ENCODE measurements at places on chromosomes 13 and 19. TPM values are rescaled to one million over a fixed set of nuclear protein-coding genes. Genes with fewer than 3 reads are reported as not detected.

GRCh38 chr19:8022275-8022674, 16.8 kb upstream of the ELAVL1 start:
- no peak overlapping the region for H3K4me3 ChIP-seq
- H3K4me1 ChIP-seq = no peaks in the 10 kb centered on the region
- no peaks in the 10 kb centered on the region for H3K36me3 ChIP-seq
- H3K27me3 ChIP-seq = no peaks in the 10 kb centered on the region

DNA sequence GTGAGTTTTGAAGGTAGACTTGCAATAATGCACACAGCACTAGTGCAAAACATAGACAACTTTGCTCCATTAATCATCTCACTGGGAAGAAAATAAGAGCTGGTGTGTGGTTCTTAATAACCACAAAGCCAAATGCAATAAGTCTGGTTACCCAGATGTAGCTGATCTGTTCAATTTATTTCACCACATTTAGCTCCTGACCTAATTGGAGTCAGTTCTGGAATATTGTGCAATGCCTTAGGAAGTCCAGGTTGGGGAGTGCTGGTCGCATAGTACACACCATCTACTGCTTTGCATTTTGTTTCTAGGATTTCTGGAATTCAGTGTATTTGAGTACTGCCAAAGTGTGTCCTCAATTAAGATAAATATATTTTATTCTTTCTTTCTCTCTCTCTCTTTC, 483.3 kb upstream of the SPRY2 start:
- no peak overlapping the region for H3K27ac ChIP-seq
- H3K4me3 ChIP-seq = no peak overlapping the region
- H3K27me3 ChIP-seq = no peaks in the 10 kb centered on the region
- DNase-seq = no peak
- H3K36me3 ChIP-seq = no peaks in the 10 kb centered on the region

DNA sequence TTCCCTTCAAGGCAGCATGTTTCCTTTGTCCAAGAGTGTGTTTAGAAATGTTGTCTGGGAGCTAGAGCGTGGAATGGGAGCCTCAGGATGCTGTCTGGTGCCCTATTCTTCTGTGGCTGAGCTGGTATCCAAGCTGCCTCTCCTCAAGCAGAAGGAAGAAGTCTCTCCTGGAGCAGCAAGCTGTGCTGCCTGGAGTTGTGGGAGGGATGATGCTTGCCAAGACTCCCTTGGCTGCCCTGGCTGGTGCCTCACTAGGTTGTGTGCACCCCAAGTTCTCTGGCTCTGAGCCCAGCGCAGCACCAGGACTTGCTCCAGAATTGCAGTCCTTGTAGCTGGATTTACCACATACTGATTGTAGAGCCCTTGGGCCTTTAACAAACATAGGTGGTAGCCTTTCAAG, 4.7 kb upstream of the CYP4F3 start:
- H3K4me1 ChIP-seq = no peaks in the 10 kb centered on the region
- H3K27ac ChIP-seq = no peak overlapping the region
- no peak for DNase-seq
- H3K4me3 ChIP-seq = no peak overlapping the region

DNA sequence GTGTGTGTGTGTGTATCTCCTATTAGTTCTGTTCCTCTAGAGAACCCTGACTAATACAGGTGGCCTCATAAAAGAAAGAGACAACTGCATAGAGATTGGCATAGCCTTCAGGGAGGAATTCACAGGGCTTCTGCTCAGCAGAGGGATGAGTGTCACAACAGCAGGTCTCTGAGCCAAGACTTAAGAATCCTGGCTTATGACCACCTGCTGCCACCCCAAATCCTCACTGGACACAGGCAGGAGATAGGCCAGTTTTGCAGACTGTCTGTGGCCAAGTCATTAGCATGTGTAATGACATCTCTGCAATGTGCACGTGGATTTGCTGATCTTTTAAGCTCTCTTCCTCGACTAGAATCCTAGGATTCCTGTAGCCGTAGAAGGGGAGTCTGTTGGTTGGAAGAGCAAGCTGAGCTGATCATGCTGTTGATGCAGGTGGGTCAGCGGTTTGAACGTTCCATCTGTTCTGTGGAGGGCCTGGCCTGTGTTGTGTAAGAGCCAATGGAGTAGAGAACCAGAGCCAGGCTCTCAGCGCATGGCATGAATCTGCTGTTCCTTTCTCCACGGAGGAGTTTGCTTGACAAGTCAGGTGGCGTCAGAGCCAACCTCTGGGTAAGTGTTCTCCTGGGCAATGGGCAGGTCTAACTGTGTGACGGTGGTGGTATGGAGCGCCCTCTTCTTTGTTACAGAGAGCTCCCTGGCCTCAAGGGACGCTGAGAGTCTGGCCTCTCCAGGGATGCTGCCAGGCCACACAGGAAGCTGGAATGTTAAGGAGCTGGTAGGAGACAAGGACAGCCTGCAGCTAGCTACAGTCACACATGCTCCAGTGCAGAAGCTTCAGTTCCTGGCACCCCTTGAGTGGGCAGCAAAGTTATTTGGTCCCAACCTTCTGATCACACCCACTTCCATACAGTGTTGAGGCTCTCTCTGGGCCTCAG, 503.1 kb downstream of the FOXO1 start:
- H3K4me1 ChIP-seq = peaks cover 18% of the 10 kb centered on the region
- H3K27ac ChIP-seq = no peak overlapping the region
- no peaks in the 10 kb centered on the region for H3K27me3 ChIP-seq

DNA sequence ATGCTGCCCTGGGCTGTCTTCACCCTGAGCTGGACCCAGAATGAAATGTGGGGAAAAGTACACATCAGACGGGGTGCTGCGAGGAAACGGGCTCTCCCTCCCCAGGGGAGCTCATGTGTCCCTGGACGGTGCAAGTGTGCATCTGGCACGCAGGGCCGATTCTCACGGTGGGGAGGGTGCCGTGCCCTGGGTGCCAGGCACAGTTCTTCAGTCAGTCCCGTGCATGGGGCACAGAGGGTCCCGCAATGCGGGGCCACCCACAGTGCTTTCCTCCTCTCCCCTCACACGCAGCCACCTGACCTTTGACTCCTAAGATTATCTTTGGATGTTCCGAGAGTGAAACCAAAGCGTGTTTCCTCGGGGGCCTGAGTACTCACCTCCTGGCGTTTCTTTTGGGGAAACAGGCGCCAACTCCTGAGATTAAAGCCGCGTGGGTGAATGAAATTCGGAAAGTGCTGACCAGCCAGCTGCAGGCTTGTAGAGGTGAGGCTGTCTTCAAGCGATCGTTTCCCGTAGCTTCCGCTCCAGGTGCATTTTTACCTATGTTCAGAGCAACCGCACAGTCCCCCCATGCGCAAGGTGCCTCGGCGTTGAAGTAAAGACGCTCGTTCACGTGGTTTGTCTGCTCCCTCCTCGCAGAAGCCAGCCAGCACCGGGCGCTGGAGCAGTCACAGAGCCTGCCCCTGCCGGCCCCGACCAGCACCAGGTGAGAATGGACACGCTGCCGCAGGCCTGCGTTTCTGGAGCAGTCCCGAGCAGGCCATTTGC, 17.5 kb upstream of the F7 start:
- DNase-seq = no peak
- H3K4me1 ChIP-seq = no peaks in the 10 kb centered on the region
- H3K27me3 ChIP-seq = no peaks in the 10 kb centered on the region
- H3K27ac ChIP-seq = no peak overlapping the region
- no peak overlapping the region for H3K4me3 ChIP-seq

- DNase-seq = no peak
- no peaks in the 10 kb centered on the region for H3K36me3 ChIP-seq
- H3K4me1 ChIP-seq = no peaks in the 10 kb centered on the region
- no peaks in the 10 kb centered on the region for H3K27me3 ChIP-seq
- peak overlapping the region; percentile 34 for H3K27ac ChIP-seq
These were observed 57.1 kb downstream of the IER2 start for GRCh38 chr19:13207237-13207845.

BEST2 gene
- total RNA-seq = not detected

DNA sequence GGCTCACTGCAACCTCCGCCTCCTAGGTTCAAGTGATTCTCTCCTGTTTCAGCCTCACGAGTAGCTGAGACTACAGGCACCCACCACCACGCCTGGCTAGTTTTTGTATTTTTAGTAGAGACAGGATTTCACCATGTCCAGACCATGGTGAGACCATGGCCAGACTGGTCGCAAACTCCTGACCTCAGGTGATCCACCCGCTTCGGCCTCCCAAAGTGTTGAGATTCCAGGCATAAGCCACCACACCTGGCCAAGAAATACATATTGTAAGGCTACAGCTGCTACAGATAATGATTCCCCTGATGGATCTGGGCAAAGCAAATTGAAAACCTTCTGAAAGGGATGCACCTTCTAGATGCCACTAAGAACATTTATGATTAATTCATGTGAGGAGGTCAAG, 17.8 kb downstream of the PLPP2 start:
- H3K4me3 ChIP-seq = no peak overlapping the region
- DNase-seq = no peak

DNA sequence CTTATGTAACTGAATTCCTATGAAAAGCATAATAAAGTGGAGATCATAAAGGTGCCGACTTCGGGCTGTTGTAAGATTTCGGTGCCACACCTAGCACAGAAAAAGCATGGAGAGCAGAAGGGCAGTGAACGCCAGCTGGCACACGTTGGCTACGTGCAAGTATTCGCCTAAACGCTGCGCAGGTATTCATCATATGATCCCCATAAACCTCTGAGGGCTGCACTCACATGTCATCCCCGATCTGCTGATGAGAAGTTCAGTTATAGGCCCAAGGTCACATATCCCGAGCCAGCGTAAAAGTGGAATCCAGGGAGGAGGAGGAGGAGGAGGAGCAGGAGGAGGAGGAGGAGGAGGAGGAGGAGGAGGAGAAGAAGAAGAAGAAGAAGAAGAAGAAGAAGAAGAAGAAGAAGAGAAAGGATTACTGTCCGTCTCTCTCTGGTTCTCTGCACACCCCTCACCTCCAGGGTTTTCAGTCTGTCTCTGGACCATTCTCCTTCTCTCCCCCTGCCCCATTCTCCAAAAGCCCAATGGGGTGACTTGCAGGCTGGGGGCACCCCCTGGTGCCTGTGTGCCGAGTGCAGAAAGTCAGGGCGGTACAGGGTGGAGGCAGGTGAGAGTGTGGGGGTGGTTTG, 18.6 kb upstream of the CYP2S1 start:
- H3K4me3 ChIP-seq = no peak overlapping the region
- H3K4me1 ChIP-seq = peaks cover 5% of the 10 kb centered on the region
- H3K27me3 ChIP-seq = no peaks in the 10 kb centered on the region
- no peak overlapping the region for H3K27ac ChIP-seq

GRCh38 chr13:36774931-36775330, 44.1 kb upstream of the RFXAP start:
- DNase-seq = peak; percentile 4
- no peaks in the 10 kb centered on the region for H3K4me1 ChIP-seq
- H3K27ac ChIP-seq = no peak overlapping the region
- peaks cover 2% of the 10 kb centered on the region for H3K27me3 ChIP-seq
- no peaks in the 10 kb centered on the region for H3K36me3 ChIP-seq

ADPRHL1 gene
- total RNA-seq = 0.97 TPM

DNA sequence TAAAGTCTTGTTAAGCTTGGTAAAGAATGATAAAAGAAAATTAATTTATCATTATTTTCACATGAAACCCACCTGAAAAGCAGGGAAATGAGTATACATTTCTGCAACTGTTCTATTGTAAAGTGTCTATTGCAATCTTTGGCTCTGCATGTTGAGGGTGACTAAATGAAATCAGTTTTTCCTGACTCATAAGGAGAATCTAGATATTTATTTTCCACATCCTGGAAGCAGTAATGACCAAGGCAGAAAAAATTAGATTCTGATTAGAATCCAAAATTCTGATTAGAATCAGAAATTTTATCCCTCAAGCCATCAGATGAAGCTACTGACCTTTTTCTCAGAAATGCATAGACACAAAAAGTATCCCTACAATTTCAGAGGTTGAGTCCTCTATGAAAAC, 178.4 kb downstream of the MYO16 start:
- no peaks in the 10 kb centered on the region for H3K4me1 ChIP-seq
- H3K36me3 ChIP-seq = no peaks in the 10 kb centered on the region
- no peak for DNase-seq
- no peak overlapping the region for H3K4me3 ChIP-seq
- H3K27me3 ChIP-seq = no peaks in the 10 kb centered on the region
- no peak overlapping the region for H3K27ac ChIP-seq

PSENEN gene
- total RNA-seq = 70.1 TPM

NPAS1 gene
- total RNA-seq = 0.62 TPM

ZNF835 gene
- not detected for total RNA-seq

- no peaks in the 10 kb centered on the region for H3K36me3 ChIP-seq
- H3K27me3 ChIP-seq = no peaks in the 10 kb centered on the region
- H3K4me3 ChIP-seq = no peak overlapping the region
- H3K4me1 ChIP-seq = no peaks in the 10 kb centered on the region
- DNase-seq = no peak
- no peak overlapping the region for H3K27ac ChIP-seq
These were observed 50.2 kb downstream of the ZNF146 start for GRCh38 chr19:36265064-36265463.

- no peak overlapping the region for H3K4me3 ChIP-seq
- H3K27me3 ChIP-seq = no peaks in the 10 kb centered on the region
- no peaks in the 10 kb centered on the region for H3K4me1 ChIP-seq
These were observed 342.6 kb upstream of the KLF12 start for GRCh38 chr13:74476788-74477187.

DNA sequence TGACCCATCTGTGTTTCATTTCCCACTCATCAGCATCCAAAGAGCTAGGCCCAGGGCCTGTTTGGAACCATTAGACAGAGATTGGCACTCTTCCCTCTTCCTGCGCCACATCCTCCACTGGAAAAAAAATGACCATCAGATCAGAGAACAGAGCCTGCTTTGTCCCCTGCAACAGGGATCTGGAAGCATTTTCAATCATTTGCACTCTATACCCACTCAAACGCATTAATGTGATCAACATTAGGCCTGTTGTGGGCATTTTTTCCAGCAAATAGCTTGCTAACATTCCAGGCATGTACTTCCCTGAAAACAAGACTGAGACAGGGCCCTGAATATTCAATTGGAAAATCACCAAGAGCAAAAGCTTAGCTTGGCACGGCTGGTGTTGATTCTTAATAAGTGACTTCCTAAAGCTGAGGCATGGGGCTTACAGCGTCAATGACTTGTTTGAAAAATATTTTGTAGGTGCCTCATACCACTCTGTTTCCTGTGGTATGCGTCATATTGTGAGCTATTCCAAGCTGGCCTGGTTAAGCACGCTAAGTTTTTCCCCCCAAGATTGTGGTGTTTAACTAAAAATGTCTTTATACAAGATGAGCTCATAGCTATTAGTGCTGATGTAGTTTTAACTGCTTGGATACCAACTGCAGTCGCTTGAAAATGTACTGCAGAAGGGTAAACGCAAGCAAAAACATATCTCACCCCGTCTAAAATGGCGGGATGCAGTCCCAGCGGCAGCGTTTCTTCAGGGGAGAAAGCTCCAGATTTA, 404.4 kb downstream of the SPRY2 start:
- H3K36me3 ChIP-seq = no peaks in the 10 kb centered on the region
- peak overlapping the region; percentile 99 for H3K27ac ChIP-seq
- peaks cover 62% of the 10 kb centered on the region for H3K4me1 ChIP-seq
- H3K27me3 ChIP-seq = no peaks in the 10 kb centered on the region
- DNase-seq = peak; percentile 100

ATP4B gene
- total RNA-seq = not detected

- H3K4me1 ChIP-seq = peaks cover 3% of the 10 kb centered on the region
- H3K4me3 ChIP-seq = no peak overlapping the region
- no peaks in the 10 kb centered on the region for H3K27me3 ChIP-seq
- no peaks in the 10 kb centered on the region for H3K36me3 ChIP-seq
- H3K27ac ChIP-seq = no peak overlapping the region
These were observed 30.9 kb downstream of the NUMBL start for GRCh38 chr19:40659566-40659965.

- H3K27me3 ChIP-seq = no peaks in the 10 kb centered on the region
- no peaks in the 10 kb centered on the region for H3K36me3 ChIP-seq
- H3K4me1 ChIP-seq = no peaks in the 10 kb centered on the region
These were observed 41.1 kb downstream of the CEACAM1 start for GRCh38 chr19:42487032-42487797.
